ENCODE measurements at places on chromosomes 7 and 10.

DNA sequence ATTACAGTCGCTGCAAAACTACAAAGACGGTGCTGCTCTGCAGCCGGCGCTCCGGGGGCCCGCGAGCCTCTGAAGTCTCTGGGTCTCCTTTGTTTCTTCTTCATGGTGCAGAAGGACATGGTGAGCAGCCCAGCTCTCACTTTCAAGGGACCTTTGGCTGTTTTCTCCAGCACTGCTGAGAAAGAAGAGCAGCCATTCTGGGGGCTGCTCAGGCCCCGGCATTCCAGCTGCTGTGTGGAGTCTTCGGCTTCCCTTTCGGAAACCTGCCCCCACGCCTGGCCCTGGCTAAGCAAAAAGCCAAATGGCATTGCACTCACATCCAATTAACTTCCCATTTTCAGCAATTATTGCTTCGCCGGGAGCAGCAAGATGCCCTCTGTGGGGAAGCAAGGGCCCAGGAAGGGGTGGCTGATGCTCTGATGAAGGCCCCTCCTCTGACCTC, 555.7 kb downstream of the PTPRN2 start:
- no peak for DNase-seq

- DNase-seq = peak; percentile 98
Observed at GRCh38 chr10:113131613-113132261, 181.7 kb downstream of the TCF7L2 start.

GRCh38 chr7:102029616-102030015, 212.2 kb downstream of the CUX1 start:
- DNase-seq = no peak

GRCh38 chr10:12590675-12591659, 241.6 kb downstream of the CAMK1D start:
- DNase-seq = no peak

All from fibroblast of the aortic adventitia (primary cell).